Tracheal epithelial cell (primary cell): ENCODE measurements at places on chromosomes 2 and 18. TPM values are rescaled to one million over a fixed set of nuclear protein-coding genes. Genes with fewer than 3 reads are reported as not detected.

Gene PRSS56
- not detected in 2 replicates for total RNA-seq

Gene SDC1
- 788 and 1,471 TPM in 2 replicates for total RNA-seq

Gene HNRNPLL
- total RNA-seq: 19.0 and 29.4 TPM in 2 replicates

Gene MAP3K19
- total RNA-seq: under 0.01 TPM in 1 of 2 replicates, not detected in the other
